Stimulated activated CD8-positive, alpha-beta memory T cell treated with anti-CD3 and anti-CD28 coated beads, Interleukin-2, amount 100 ng/mL, for 1 hour (primary cell): ENCODE measurements at places on chromosomes 6 and 20.
A peak's percentile ranks its signal among the peaks of the same experiment; 100 is the strongest.

DNA sequence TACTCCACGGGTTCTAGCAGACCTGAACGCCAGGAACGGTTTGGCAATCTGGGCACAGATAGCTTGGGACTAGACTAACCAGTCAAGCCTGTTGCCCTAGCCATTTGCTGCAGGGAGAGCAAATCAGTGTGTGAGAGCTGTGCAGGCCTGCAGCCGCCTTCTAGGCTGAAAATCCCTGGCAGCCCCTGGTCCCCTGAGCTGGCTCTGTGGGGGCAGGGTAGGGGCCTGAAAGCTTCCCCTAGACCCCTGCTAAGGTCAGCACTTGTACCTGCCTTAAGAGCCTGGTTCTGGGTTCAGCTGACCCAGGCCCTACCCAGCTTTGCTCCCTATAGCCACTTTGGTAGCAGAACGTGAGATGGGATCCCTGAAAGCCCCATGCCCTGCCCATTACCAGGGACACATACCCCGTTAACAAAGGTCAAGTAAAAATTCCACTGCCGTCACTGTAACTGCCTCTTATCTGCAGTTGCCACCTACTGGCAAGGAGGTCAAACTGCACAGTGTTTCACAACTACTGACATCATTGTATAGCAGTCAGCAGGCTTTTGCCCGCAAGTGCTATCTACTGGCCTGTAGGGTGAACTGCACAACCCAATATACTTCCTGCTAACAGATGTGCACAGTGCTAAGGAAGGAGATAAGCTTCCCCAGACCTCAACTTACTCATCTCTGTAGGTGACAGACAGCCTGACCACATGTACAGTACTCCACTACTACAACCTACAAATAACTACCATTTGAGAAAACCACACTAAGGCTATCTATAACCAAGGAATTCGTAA lies 95.1 kb upstream of the OLIG3 start:
- DNase-seq, result no peak

DNA sequence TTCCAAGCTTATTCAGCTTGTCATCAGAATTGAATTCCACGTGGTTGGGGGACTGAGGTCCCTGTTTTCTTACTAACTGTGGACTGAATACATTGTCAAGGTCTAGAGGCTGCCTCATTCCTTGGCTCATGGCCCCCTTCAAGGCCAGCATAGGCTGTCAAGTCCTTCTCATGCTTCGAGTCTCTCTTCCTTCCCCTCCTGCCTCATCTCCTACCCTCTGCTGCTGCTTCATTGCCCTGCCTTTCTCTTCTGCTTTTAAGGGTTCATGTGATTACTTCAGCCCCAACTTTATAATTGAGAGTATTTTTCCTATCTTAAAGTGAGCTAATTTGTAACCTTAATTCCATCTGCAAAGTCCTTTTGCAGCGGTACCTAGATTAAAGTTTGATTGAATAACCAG lies 27.6 kb upstream of the ZNF831 start:
- DNase-seq, result no peak

DNA sequence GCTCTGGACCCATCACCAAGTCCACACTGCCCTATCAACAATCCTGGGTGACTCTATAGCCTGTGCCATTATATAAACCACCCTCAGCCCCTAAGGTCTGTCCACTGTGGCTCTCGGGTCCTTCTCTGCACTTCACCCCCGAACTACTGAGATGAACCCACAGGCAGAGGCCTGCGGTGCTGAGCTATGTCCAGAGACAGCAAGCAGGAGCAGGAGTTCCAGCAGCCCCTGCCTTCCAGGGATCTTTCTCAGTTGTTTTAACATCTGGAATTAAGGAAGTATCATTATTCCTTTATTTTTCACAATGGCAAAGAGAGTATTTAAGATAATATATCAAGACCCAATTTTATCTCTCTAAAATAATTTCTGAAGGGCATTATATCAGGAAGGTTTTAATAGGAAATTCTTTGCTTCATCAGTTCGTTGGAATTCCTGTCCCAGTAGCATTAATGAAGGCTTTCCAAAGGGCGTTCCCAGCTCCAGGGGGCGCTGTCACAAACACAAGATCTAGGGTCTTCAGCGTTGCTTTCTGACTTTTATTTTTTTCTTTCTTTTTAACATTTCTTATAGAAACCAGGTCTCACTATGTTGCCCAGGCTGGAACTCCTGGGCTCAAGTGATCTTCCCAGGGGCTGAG lies 27.3 kb downstream of the RRBP1 start:
- DNase-seq, result no peak

DNA sequence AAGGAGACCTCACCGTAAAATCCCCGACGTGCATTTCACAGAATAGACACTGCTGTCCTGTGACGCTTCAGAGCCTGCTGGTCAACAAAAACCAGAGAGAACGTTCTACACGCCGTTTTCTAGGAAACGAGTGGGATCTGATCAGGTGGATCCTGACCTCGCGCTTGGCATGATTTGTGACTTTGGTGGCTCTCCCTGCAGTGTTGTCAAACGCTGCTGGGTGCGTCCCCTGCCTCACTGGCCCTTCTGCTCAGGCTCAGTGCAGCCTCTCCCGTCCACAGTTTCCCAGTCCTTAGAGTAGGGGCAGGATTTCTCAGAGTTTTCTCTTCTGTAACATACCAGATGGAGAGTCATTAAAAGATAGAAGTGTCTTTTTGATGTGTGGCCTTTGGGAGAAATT lies 27.6 kb upstream of the IRF4 start:
- no peak for DNase-seq

- DNase-seq, result no peak
These were observed 374.5 kb downstream of the TAF4 start for GRCh38 chr20:61690993-61691838.

DNA sequence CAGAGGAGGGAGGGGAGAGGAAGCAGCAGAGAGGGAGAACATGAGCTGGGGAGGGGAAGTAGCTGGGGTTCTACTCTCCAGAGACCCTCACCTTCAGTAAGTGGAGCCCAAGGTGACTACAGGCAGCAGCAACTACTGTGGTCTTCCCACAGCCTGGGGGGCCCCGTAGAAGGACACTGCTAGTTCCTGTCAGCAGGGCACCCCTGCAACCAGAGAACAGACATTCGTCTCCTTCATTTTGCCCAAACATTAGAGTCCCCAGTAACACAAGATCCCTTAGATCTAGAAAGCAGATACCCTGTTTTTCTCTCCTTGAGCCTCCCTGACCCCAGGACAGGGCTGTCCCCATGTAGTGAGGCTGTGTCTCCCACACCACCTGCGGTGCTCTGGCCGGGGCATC lies 8.2 kb downstream of the GNMT start:
- DNase-seq, result no peak

DNA sequence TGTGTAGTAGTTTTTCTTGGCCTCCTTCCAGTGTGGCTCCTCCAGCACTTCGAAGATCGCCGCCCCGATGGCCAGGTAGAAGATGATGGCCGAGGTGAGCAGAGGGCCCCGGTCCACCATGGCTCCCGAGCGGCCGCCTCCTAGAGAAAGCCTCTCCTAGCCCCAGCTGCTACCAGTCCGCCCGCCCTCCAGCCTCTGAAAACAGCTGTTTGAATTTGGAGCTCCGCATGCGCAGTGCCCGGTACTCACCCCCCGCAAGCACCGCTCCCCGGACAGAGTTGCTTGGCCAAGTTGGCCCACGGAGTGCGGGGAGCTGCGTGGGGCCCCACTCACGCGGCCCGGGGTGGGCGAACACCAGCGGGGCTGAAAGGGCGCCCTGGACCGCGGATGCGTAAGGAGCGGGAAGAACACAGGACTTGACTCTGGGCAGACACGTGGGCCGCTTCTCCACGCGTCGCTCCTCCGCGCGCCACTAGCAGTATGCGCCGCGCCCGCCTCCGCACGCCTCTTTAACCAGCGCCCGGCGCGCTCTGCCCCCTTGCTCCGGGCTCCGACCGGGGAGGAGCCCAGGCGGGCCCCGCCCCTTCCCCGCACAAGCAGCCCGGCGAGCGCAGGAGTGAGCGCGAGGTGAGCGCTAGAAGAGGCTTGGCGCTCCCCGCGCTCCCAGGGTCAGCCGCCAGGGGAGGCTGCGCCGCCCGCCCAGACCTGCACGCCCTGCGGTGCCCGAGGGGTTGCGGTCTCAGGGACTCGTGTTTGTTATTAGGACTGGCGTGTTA lies at the start of gene KCNK5:
Gene KCNK5, minus strand, starts transcription at position 484 of the 776 bp plus-strand sequence. Its CDS starts 364 bp downstream, at position 120.
- DNase-seq, result peak; percentile 42

GRCh38 chr6:1399085-1399780 lies 9.9 kb downstream of the FOXF2 start:
- no peak for DNase-seq
